HCT116 (cell line): ENCODE measurements at places on chromosomes 7 and 10. TPM values are rescaled to one million over a fixed set of nuclear protein-coding genes. Genes with fewer than 3 reads are reported as not detected.

- DNase-seq, result no peak
Observed at GRCh38 chr7:152664636-152665035, 11.3 kb downstream of the XRCC2 start.

DNA sequence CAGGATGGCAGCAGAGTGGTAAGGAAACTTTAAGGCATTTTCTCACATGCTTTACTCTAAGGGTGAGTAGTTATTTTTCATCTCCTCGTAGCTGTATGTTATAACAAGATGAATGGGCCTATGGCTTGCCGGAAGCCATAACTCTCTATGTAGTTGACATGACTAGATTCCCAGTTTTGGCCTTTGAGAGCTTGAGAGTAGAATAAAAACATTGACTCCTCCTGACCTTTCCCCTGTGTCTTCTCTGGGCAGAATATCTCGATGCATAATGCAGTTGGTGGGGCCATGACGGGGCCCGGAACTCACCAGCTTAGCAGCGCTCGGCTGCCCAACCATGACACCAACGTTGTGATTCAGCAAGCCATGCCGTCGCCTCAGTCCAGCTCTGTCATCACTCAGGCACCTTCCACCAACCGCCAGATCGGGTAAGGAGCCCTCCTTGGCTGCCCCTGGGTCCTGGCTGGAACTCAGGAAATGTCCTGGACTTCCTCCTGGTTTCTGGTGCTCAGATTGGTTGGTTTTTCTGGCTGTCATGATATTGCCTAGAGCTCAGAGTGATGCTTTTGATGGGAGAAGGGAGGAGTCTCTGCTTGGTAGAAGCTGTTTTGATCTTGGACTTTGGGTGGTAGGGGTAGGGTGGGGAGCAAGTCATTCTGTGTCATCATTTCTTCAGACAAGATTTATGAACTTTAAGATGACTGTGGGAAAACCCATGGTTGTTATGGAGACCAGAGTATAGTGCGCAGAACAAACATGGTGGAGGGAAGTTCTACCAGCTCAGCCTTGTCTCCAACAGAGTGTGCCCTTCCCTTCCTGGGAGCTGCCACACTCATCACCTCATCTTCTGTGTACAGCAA, 158.0 kb downstream of the CREB5 start:
- DNase-seq, result no peak

DNA sequence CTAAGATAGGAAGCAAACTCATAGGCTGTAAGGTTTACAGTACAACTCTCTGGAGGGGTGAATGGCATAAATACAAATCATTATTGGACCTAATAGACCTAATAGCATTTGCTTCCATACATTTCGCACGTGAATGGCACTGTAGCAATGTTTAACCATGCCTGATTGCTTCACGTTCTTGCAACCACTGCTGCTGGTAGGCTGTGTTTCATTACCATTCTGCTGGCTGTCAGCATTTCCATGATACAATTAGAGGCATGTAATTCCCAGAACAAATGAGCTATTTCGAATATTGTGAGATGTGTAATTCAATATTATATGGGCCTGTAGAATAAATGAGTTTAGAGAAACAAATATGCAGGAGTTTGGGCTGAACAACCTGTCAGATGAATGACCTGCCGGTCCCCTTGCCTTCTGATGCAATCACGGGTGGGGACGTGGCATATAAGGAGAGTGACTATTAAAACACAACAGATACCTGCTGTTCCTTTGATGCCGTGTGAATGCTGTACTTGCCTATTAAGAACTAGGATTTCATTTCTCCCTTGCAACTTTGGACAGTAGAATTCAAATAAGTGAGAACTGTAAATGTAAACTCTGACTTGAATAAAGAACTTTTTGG, 393.4 kb downstream of the ACTR3B start:
- DNase-seq, result no peak

DNA sequence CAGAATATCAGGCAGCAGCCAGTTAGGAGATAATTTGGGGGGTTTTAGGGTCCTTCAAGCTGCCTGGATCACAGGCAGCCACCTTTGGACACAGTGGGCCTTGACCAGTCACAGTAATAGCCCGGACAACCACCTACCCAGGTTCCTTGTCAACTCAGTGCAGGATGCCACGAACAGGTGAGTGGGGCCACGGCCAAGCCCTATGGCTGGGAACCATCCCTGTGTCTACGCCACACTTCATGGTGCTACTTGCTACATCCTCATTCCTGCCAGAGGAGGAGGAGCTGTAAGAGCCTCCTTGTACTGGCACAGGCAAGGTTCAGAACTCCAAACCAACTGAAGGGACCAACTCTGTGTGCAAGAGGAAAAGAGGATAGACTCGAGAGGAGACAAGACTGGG, 19.9 kb downstream of the ITPRIP start:
- DNase-seq, result no peak

DNA sequence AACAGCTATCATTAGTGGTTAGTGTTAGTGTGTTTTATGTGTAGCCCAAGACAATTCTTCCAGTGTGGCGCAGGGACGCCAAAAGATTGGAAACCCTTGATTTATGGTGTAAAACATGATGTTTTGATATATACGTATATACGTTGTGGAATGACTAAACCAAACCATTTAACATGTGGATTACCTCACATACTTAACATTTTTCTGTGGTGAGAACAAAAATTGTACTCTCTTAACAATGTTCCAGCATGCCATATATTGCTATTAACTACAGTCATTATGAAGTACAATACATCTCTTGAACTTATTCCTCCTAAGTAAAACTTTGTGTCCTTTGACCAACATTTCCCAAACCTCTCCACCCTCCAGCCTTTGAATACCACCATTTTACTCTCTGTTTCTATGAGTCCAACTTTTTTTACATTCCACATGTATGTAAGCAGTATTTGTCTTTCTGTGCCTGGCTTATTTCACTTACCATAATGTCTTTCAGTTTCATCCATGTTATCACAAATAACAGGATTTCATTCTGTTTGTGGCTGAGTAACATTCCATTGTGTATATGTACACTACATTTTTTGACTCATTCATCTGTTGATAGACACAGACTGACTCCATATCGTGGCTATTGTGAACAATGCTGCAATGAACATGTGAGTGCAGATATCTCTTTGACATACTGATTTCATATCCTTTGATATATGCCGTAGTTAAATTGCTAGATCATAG, 42.2 kb upstream of the MAGI2 start:
- DNase-seq, result no peak

GRCh38 chr10:60385399-60385738, 4.3 kb downstream of the ANK3 start:
- no peak for DNase-seq

GRCh38 chr7:139808846-139809442, 20.1 kb upstream of the TBXAS1 start:
- DNase-seq, result no peak

- DNase-seq, result no peak
Observed at GRCh38 chr7:118629898-118630438, 405.5 kb downstream of the ANKRD7 start.

GRCh38 chr10:23005150-23005549, 77.3 kb downstream of the ARMC3 start:
- no peak for DNase-seq

DNA sequence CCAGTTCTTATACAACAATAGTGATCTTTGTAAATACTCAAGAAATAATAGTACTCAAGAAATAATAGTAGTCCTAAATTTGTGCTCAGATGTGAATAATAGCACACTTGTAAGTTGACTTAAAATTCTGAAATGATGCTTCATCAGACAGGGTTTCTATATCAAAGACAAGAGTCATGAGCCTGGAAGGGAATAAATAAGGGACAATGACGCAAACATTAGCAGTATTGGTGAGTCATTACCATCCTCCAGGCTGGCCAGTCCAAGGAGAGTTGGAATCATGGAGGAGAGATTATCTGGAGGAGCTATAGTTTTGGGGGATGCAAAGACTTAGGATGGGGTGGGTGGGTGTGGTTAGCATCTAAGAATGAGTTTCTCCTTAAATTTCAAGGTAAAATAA, 6.1 kb upstream of the SH3PXD2A start:
- no peak for DNase-seq

Gene PNLIP
- total RNA-seq, result 1.3 TPM

GRCh38 chr10:79380125-79380945, 33.1 kb downstream of the PPIF start:
- DNase-seq, result no peak

DNA sequence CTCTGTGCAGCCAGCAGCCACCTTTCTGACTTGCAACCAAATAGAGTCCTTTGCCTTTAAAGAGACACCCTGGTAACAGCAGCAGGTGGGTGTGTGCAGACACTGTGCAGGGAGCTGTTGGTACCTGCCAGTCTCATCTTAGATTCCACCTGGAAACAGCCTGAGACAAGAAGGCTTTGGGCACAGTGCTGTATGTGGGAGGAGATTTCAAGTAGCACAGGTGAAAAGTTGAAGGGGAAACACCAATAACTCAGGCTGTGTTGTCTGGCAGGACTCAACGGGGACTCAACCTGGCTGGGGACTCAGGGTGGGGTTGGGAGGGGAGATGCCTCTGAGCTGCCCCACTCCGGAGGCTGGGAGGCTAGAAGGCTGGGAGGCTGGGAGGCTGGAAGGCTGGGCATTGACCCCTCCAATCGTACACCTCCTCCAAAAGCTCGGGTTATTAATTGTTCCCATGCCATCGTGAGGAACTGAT, 6.7 kb downstream of the CPXM2 start:
- no peak for DNase-seq

- no peak for DNase-seq
Observed at GRCh38 chr10:126058104-126058503, 161.7 kb downstream of the FANK1 start.

DNA sequence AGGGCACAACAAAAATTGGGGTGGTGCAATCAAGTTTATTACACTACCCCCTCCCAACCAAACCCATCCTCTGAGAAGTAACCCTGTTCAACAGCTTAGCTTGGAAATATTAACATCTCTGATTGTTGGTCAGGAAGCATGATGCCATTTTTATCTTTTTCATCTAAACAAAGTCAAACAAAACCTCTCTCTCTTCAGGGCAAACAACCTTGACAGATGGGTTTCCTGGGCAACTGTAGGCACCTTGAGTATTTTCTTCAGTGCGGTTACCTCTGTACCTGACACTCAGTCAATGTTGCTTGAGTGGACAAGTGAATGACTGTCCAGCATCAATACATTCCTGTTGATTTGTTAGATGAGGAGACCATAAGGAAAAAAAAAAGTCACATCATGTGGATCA, 183.6 kb downstream of the NRP1 start:
- DNase-seq, result no peak

- no peak for DNase-seq
Observed at GRCh38 chr7:40870108-40870507, 735.3 kb downstream of the SUGCT start.

Gene CRHR2
- total RNA-seq, result not detected

DNA sequence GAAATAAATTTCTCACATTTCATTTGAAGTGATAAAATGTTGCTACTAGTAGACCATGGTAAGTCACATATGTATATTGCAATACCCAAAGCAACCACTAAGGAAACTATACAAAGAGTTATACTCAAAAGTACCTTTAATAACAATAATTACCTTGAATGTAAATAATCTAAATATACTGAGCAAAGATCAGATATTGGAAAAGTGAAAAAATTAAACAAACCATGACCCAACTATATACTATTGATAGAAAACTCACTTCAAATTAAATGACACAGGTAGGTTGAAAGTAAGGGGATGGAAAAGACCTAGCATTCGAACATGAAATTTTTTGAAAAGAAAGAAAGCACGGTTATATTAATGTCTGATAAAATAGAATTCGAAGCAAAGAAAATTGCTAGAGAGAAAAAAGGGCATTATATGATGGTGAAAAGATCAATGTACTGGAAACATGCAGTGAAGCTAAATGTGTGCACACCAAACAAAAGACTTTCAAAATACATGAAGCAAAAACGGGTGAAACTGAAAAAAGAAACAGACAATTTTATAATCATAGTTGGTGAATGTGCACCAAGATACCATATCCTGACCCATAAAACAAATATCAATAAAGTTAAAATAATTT, 29.1 kb downstream of the TFPI2 start:
- no peak for DNase-seq

DNA sequence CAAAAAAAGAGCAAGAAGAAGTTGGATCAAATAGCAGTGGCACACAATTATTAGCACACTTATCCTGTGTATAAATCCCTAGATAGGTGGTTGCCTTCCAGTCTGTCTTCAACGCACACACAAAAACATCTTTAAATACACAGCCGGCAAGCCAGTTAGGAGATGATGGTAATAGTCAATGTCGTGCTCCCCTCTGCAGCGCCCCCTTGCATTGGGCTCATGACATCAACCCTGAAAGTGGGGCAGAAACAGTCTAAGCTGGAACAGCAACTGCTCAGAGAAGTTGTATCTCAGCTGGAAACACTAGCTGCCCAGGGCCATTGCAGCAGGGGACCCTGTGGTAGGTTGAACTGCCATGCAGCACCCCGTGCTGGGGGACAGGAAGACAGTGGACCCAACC, 179.5 kb upstream of the YAE1 start:
- DNase-seq, result no peak

DNA sequence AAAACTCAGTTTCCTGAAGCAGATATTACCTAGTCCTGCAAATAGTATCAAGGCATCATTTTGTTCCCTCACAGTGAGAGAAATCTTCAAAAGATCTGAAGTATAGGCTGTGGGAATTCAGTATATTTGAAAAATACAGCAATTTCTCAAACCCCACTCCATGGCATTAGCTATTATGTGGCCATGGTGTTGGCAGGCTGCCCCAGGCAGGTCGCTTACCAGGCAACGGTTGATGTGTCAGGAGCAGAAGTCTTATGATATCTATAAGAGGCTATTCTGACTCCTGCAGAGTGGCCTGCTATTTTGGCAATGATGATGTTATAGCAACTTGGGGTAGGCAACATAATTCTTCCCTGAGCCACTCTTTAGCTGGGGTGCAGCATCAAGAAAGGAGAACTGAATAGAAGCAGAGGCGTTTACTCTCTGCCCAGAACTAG, 187.9 kb downstream of the PLXDC2 start:
- DNase-seq, result no peak

GRCh38 chr7:36686499-36686898, 37.8 kb downstream of the AOAH start:
- DNase-seq, result peak; percentile 19

- no peak for DNase-seq
Observed at GRCh38 chr10:34641913-34642558, 173.1 kb downstream of the PARD3 start.
